ENCODE measurements at places on chromosomes 2 and 18.

DNA sequence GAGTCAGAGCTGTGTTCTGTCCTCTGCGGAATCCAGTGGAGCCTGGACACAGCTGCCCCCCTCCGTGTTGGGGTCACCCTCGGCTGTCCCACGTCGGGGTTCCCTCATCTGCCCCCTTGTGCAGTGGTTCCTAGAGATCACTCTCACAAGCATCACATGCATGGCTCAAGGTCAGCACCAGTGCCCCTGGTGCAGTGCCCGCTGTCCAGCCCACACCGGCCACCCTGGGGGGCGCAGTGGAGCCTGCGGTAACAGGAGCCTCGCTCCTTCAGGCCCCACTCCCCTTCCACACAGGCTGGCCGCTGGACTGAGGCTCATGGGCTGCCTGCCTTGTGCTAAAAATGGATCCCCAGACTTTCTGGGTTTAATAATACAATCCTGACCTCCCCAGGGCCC lies 8.8 kb downstream of the TEKT4 start:
- DNase-seq, result no peak

- no peak for DNase-seq
Measured at GRCh38 chr2:143759455-143759854, 630.2 kb downstream of the ARHGAP15 start.

DNA sequence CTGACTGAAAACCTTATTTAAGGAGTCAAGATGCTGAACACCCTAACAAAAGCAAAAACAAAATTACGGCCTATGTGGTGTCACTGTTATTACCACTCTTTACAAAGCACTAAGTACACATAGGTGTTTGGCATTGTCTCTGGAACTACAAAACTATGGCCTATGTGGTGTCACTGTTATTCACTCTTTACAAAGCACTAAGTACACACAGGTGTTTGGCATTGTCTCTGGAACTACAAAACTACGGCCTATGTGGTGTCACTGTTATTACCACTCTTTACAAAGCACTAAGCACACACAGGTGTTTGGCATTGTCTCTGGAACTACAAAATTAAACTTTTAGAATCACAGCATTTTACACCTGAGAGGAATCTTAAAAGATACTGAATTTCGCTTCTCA lies 47.4 kb downstream of the SLC35F5 start:
- DNase-seq, result no peak

- DNase-seq, result no peak
Measured at GRCh38 chr18:55768255-55768654, 180.3 kb upstream of the TCF4 start.

- no peak for DNase-seq
Measured at GRCh38 chr2:200159357-200159707, 147.2 kb upstream of the SPATS2L start.

- DNase-seq, result no peak
Measured at GRCh38 chr2:115572746-115573145, 1130.3 kb downstream of the DPP10 start.

GRCh38 chr2:148167855-148168254 lies 147.0 kb downstream of the MBD5 start:
- DNase-seq, result no peak

GRCh38 chr2:9287400-9288045 lies 80.9 kb downstream of the ASAP2 start:
- DNase-seq, result no peak

GRCh38 chr2:163717993-163718680 lies 17.7 kb downstream of the FIGN start:
- no peak for DNase-seq

DNA sequence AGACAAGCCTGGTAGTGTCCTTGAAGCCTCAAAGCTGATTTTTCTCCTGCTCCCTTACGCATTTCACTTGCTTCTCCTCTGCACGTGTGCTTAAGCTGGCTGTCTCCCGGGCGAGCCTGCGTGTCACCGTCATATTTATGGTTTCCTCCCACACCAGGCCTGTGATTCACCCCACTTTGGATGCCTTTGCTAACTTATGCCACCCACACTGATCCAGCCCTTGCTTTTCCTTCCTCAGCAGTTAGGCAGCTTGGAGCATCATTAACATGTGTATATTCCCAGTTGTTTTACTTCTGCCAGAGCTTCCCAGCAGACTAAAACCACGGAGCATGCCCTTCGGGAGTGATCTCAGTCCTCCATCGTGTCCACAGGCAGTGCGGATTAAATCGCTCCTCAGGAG lies 2.2 kb downstream of the ST3GAL5 start:
- no peak for DNase-seq

Data from germinal center (tissue), 1 donor.